ENCODE measurements at places on chromosomes 11 and 22.

DNA sequence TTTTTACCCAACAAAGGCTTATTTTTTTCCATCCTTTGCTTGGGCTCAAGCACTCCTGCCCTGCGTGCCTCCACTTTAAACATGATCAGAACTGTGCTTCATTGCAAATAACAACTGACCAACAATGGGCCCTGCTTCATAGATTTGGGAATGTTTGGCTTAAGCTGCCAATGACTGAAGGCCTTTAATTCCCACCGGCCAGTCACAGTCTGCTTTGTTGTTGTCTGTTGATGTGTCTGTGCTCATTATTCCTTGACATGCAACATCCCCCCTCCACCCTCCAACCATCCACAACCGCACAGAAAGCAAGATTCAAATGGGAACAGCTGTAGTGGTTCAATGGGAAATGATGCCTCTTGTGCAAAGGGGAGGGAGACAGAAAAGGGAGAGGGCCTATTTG lies 23.0 kb downstream of the PAX6 start:
- DNase-seq: no peak

- DNase-seq: no peak
Observed at GRCh38 chr11:45876401-45876800, 9.1 kb upstream of the MAPK8IP1 start.

DNA sequence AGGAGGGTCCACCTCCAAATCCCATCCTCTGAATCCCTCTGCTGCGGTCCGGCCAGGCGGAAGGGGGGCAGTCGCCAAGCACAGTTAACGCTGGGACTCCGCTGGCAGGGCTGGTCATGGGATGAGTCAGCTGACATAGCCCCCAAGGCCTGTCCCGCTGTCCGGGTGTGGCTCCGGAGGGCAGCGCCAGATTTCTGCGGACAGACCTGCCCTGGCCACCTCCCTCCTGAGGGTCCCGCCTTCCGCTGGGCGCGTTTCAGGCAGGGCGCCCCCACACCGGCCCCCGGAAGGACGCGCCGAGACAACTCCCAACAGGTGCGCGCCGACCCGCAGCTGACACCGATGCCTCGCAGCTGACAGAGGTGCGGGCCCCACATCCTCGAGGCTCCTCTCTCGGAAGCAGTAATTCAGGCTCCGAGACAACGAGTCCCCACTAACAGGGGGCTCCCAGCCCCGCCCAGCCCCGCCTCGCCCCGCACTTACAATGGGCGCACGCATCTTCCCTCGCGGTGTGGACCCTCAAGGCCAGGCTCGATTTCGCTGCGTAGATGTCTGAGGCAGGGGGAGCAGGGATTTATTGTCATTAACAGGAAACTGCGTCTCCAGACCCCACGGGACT lies 607 bp downstream of the PLAAT3 start:
- no peak for DNase-seq

- DNase-seq: no peak
Observed at GRCh38 chr22:45997077-45997776, 20.3 kb upstream of the WNT7B start.

DNA sequence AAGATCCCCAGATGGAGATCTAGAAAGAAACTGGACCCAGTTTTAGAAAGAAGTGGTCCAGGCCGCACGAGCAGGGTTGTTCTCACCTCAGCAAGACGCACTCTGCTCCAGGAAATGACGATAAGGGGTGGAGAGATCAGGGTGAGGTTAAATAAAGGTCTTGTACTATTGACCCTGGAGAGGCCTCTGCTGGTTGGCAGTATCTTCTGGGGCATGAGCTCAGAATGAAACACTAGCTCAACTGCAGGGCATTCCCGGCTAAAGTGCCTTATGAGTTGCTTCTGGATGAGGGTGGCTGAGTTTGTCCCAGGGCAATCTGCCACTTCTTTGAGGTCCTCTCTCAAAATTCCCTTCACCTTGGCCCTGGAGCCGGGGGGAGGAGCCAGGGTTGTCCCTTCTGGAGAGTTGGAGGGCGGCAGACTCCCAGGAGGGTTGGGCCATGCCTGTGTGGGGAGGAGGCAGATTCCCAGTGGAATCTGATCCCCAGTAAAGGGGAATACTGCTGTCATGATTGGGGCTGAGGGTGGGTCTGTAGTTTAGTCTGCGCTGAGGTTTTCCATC lies 10.9 kb downstream of the USP2 start:
- no peak for DNase-seq

DNA sequence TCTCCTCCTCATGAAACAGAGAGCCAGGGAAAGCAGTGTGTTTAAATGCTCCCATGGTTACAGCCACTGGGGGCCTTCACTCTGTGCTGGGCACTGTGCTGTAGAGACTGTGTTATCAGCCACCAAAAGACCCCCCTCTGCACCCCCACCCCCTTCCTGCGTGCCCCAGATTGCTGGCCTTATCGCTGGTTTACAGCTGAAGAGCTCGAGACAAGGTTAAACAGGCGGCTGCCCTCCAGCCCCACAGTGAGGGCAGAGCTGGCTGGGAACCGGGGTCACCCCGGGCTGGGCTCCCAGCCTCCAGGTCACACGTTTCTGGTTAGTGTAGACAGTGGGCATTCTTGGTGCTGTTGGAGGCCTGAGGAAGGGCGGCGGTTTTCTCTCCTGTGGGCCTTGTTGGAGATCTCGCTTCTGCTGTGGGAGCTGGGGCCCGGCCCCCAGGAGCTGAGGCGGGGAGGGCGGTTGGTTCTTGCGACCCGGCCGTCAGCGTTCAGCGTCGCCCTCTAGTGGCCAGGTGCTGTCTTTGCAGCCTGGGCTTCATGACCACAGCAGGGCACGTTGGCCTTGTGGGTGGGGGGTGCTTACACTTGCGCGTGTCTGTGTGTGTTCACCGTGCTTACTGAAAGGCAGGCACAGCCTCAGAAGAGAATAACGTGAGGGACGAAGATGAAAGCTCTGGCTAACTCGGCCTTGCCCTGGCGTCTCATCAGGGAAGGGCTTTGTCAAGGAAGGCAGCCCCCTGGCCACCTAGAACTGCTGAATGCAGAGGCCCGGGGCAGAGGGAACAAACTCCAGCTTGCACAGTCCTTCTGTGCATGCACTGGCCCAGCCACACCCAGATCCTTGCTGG lies 40.8 kb downstream of the TBC1D22A start:
- DNase-seq: peak; percentile 41
